ENCODE measurements at places on chromosomes 12 and 14.

- DNase-seq = no peak
Observed at GRCh38 chr12:101039848-101040531, 170.0 kb downstream of the SLC5A8 start.

DNA sequence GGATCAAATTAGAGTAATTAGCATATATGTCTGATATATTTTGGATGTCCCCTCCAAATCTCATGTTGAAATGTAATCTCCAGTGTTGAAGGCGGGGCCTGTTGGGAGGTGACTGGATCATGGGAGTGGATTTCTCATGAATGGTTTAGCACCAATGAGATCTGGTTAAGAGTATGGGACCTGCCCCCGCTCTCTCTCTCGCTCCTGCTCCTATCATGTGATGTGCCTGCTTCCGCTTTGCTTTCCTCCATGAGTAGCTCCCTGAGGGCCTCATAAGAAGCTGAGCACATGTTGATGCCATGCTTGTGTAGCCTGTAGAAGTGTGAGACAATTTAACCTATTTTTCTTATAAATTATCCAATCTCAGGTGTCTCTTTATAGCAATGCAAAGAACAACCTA, 73.1 kb downstream of the PAWR start:
- no peak for DNase-seq

- DNase-seq = no peak
Observed at GRCh38 chr12:94988471-94988870, 15.0 kb downstream of the NDUFA12 start.

GRCh38 chr14:44620121-44621019, 113.3 kb upstream of the FSCB start:
- DNase-seq = no peak

DNA sequence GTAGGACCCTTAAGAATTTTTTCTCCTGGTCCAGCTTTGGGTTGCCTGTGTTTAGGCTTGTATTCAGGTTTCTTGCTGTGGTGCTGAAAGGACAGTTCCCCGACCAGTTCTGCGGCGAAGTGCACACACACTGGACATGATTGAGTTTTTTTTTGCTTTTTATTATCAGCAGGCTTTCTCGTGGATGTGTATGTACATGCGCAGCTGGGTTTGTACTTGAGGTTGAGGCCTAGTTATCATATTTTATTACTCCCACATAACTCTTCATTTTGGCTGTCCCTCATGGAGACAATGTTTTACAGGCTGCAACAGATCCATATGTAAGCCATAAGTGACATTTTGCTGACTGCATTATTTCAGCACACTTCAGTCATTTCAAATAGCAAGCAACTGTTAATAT, 2.5 kb downstream of the SCN8A start:
- no peak for DNase-seq

DNA sequence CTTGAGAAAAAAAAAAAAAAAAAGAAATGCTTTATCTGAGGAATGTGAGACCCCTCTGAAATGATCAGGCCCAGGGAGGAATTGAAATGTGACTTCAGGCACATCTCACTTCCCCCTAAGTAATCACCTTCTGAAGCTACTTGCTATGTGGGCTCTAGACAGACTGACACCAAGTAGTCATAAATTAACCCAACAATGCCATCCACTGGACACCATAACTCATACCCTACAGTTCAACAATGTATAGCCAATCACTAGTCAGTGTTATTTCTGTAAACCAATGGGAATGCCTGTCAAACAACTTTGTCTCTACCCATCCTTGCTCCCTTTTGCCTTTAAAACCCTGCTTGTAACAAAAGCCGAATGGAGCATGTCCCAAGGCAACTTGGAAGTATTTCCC, 182.7 kb upstream of the TMPO start:
- no peak for DNase-seq

- no peak for DNase-seq
Observed at GRCh38 chr12:111792155-111792855, 25.6 kb downstream of the ALDH2 start.

- no peak for DNase-seq
Observed at GRCh38 chr12:75825686-75826085, 205.9 kb downstream of the PHLDA1 start.

- DNase-seq = no peak
Observed at GRCh38 chr12:48934312-48934706, 9.0 kb upstream of the FKBP11 start.

GRCh38 chr14:23563473-23564180, 4.0 kb downstream of the AP1G2 start:
- no peak for DNase-seq

DNA sequence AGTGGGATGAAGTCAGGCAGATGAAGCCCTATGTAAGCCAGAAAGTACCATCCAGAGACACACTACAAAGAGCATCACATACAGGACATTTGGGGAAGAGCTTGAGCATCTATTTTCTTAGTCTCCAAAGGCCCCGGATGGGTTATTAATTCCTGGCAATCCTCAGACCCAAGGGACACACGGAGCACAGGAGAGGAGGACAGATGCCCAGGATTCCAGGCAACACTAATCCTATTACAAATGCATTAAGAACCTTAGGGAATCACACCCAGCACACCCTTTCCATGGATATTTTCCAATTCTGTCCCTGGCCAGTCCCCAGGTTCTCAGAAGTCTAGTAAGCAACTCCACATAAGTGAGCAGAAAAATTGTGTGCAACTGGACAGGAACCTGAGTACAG, 65.9 kb downstream of the CMKLR1 start:
- no peak for DNase-seq

- no peak for DNase-seq
Observed at GRCh38 chr14:82905762-82906161, 1372.1 kb upstream of the SEL1L start.

DNA sequence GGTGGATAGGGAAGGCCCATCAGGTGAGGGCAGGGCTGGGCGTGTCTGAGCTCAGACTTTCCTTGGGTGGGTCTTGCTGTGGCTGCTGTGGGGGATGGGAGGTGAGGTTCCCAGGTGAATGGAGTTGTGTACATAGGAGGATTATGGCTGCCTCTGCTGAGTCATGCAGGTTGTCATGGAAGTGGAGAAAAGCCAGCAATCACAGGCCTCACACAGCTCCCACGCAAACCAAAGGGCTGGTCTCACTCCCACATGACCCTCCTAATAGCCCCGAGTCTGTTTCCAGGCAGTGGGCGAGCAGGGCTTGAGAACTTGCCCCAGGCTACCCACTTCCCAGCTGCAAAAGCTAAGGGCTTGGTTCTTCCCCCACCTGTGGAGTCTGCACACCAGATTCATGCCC, 149.5 kb downstream of the IPO8 start:
- no peak for DNase-seq

GRCh38 chr12:52004042-52004648, 2.6 kb upstream of the TAMALIN start:
- no peak for DNase-seq

DNA sequence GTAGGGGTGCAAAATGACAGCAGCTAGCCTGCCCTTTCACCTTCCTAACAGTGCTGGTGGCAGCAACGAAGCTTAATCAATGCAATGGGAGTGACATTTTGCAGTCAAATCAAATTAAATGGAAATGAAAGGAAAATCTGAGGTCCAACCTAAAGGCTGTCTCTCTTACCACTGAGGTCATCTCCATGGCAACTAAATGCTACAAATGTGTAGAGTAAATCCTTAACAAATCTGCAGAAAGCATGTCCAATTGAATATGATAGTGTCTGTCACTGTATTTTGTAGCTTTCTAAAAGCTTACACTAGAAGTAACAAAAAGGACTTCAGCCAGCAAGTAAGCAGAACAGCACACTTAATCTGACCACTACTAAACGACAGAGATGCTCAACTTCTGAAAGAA, 488.8 kb downstream of the BCAT1 start:
- no peak for DNase-seq

DNA sequence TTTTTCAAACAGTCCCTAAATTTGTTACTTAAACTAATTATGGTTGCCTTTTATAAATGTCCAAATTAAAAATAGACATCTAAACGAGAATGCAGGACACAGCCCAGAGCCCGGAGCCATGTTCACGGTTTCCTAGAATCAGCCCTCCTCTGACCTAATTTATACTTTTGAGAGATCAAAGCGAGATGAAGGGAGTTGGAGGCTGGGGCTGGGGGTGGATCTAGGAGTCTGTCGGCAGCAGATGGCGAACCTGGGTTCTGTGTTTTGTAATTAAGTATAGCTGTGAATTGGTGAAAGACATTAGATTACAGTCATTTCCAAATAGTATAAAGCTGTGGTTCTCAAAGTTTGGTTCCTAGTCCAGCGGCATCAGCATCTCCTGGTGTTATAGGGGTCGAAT, 210.1 kb downstream of the SLC41A2 start:
- DNase-seq = no peak

DNA sequence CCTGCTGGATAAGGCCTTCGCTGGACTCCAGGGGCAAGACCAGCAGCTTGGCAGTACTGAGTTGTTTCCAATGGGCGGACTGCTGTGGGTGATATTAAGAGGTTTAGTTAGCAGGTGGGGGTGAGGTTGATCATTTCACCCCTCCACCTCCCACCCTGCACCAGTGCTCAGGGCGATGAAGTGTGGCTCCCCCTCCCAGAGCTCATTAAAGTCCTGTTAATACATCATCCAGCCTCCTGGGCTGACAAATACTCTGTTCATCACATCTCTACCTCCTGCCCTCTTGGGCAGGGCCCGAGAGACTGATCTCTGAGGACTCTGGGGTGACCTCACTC, 2.4 kb upstream of the FIGNL2 start:
- no peak for DNase-seq

DNA sequence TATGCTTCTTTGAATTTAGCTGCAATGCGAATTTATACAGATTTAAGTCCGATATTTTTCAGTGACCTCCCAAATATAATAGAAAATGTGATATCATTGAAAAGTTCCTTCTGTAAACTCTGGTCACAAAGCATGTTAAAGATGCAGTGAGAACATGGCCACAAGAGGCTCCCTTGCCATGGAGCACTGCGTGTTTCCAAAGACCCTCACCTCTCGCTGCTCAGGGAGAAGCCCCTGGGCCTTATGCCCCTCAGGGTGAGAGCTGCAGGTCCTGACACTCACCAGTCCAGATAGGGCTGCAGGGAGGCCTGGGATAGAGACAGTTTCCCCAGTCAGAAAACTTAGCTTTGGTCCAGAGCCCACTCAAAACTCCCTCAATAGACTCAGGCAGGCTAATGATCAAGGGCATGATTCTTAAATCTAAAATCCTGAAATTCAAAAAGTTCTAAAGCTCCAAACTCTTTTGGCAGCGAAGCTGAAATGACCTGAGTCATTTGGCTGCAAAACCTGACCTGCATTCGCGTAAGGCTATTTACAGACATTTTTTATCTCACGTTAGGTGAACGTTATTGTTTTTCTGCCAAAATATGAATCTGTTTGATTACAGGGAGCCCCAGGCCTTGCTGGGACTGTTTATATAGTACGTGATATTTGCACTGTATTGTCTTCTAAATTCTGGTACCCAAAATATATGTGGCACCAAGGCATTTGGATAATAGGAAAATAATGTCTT, 67.8 kb downstream of the CAPZA3 start:
- DNase-seq = no peak

DNA sequence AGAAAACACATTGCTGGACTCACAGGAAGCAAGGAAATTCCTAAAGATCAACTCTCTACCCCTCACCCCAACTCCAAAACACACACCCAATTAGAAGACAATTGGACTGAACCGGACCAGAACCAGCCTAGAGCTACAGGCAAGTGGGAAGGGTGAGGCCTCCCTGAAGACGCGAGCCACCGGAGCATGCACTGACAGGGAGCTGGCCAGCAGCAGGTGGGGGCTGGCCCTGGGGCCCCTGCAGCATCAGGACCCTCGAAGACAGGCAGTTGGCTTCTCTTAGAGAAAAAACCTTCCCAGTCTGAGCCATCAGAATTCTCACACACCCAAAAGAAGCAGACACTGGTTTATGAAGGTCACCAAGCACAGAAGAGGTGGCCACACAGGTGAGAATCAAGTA, 209.5 kb upstream of the DIO3 start:
- no peak for DNase-seq

DNA sequence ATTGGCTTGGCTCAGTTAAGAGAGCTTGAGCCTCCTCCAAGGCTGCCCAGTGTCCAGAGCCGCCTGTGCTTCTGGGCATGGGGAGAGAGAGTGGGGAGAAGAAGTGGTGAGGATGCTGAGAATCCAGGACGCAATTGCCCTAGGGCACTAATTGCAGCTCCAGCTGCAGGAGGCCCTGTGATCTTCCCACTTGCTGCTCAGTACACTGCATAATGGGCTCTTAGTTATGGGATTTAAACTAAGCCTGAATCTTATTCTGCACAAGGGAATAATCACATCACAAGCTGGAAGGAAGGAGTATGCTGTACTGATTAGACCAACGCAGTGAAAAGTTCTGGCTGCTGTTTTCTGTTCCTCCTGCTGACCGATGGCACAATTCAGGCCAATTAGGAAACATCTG, 101.0 kb upstream of the PRMT8 start:
- no peak for DNase-seq

GRCh38 chr12:95836630-95837239, 22.0 kb upstream of the SNRPF start:
- no peak for DNase-seq

DNA sequence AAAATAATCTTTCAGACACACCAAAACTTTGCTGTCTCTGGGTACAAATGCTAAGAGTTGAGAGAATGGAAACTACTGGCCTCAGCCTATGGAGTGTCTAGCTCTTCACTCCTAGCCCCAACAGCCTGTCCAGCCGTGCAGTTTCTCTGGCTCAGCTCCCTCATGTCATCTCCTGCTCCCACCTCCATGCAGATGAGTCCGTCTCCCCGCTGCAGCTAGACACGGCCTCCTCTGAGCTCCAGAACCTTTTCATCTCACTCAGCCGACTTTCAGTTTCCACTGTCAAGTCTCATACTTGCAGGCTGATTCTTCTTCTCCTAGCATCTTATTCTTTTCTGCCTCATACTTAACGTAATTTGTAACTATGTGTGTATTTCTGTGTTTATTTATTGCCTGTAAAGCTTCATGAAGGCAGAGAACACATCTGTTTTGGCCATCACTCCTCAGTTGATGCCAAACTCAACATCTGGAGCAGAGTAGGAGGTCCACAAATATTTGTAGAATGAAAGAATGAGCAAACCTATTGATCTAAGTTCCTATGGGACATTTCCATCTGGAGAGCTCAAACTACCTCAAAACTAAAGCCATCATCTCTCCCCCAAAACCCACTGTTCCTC, 139.8 kb upstream of the PWP1 start:
- DNase-seq = no peak

- no peak for DNase-seq
Observed at GRCh38 chr14:81313200-81313599, 86.9 kb downstream of the STON2 start.

DNA sequence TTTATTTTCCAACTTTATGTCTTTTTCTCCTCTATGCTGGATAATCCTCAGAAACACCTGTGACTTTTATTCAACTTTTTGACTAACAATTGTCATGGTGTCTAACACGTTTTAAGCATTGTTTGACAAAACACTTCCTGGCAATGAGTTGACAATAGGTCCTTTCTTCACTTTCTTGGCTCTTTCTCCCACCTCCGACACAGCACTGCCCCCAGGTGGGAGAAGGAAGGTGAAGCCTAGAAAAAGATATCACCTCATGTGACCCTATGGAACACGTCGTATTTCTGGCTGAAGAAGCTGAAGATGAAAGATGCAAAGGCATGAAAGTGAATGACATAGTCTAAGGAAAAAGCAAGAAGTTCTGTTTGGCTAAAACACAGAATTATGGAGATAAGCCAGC, 430.0 kb downstream of the ETNK1 start:
- no peak for DNase-seq

GRCh38 chr14:28635387-28635786, 131.2 kb upstream of the FOXG1 start:
- no peak for DNase-seq

Data from amniotic stem cell (primary cell).